Activated T-helper 17 cell treated with anti-CD3 and anti-CD28 coated beads, Interleukin-2, amount 50 U/mL, for 72 hours (primary cell): ENCODE measurements at places on chromosomes 5 and 9.

DNA sequence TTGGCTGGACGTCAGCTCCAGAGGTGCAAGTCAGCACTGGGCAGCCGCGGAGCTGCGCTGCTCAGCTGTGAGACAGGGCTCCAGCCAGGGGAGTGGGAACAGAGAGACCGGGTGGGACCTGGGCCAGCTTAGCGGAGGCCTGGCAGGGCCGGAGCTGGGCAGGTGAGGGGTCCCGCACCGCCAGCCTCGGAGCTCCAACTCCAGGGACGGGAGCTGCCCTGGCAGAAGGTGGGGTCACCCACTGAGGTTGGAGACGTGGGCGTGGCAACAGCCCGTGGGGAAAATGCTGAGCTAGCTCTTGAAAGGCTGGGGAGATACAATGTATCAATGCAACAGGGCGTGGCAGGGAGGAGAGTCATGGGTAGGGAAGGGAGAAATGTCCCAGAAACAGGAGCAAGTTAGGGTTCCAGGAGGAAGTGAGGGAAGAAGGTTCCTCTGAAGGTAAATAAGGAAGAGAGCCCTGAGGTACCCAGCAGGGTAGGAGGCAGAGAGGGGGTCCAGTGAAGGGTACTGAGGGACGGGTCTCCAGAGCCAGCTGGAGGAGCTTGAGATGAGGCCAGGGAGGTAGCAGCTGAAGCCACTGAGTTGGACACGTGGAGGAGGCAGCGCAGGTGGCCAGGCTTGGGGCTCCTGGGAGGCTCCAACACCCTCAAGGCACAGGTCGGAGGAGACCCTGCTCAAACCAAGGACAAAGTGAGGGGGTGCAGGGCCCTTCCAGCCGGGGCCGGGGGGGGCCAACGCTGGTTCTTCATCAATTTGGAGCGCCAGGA is 736 bp upstream of the NKD2 start:
- no peak for ATAC-seq

DNA sequence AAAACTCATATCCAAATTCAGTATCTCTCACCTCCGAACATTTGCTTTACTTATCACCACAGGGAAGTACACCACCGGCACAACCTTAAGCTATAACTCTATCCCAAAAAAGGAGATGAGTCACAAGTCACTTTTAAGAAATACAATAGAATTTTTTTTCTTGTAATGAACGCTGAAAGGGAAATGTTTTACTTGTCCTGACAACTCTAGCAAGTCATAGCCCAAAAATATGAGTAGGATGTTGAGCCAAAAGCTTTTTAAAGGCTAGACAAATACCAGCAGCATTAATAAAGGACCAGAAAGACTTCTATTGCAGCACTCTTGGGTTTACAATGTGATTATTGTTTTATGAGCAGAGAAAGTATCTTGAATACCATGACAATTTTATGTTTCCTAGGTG is 147.3 kb upstream of the FST start:
- ATAC-seq = no peak

GRCh38 chr5:109654455-109654854 is 35.3 kb upstream of the MAN2A1 start:
- ATAC-seq = peak; percentile 78

DNA sequence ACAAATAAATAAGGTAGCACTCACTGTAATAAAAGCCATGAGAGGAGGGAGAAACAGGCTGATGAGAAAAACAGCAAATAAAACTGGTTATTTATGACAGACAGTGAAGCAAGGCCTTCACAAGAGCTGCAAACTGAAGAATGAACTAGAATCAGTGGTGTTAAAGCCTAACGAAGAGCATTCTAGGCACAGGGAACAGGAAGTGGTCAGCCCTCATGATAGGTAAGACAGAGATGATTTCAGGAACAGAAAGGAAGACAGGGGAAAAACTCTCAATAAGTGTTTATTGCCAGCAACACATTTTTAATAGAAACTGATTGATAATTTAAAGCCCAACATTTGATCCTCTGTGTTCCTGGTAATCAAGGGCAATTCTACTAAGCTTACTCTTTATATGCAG is 124.5 kb downstream of the EDIL3 start:
- no peak for ATAC-seq

DNA sequence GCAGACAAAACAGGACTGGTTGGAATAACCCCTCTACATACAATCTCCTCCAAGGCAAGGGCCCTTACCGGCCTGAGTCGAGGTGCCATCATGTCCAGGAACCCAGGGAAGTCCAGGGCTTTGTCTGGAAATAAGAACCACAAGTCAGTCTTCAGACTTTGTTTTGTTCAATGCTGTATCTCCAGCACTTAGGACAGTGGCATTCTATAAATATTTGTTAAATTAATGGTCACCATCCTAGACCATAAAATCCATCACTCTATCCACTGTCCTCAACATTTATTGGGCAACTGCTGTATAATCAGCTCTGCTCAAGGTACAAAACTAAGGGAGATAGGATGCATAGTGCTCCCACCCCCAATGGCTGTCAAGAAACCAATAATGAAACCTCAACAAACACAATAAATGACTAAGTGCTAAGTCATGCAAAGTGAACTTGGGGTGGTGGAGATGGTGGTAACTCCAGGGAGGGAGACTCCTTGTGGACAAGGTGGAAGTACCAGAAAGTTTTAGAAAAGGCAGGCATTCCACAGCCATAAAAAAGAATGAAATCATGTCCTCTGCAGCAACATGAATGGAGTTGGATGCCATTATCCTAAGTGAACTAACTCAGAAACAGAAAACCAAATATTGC is 5.0 kb downstream of the RELL2 start:
- ATAC-seq = peak; percentile 75

- ATAC-seq = no peak
Observed at GRCh38 chr5:1771149-1772065, 28.2 kb downstream of the MRPL36 start.

GRCh38 chr9:71683598-71684235 is 84.6 kb downstream of the CEMIP2 start:
- ATAC-seq = peak; percentile 50

DNA sequence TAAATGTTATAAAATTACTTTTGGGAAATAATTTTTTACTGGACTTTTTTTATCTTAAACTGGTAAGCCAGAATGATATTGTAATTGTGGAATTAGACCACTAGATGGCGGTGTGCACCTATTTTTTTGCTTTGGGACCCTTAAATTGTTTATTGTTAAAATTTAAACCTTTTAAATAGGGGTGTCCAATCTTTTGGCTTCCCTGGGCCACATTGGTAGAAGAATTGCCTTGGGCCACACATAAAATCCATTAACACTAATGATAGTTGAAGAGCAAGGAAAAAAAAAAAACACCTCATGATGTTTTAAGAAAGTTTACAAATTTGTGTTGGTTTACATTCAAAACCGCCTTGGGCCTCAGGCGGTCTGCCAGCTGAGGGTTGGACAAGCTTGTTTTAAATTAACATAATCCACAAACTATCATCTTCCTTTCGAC is 28.4 kb upstream of the GADD45G start:
- no peak for ATAC-seq

DNA sequence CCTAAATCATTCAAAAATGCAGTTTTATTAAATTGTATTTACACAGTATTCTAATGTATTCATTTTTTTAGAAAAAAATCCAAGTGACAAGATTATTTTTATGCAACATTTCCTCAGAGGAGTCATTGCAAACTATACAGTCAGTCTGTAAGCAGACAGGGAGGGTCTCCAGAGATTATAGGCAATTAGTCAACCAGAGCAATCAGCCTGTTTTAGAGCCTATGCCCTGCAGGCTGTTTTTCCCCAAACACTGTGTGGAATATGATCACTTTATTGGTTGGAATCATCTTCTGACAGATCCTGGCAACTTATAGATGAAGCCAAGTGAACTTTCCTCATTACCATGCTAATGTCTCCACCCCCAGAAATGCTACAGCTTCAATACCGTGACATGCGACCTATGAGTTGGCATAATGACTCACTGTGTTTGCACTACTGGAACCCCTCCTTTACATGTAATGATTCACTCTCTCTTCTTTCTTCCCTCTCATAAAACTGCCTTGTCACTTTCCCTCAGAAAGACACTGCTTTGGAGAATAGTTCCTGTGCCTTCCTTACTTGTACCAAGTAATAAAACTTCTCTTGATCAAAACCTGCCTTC is 577.7 kb upstream of the FTMT start:
- no peak for ATAC-seq

DNA sequence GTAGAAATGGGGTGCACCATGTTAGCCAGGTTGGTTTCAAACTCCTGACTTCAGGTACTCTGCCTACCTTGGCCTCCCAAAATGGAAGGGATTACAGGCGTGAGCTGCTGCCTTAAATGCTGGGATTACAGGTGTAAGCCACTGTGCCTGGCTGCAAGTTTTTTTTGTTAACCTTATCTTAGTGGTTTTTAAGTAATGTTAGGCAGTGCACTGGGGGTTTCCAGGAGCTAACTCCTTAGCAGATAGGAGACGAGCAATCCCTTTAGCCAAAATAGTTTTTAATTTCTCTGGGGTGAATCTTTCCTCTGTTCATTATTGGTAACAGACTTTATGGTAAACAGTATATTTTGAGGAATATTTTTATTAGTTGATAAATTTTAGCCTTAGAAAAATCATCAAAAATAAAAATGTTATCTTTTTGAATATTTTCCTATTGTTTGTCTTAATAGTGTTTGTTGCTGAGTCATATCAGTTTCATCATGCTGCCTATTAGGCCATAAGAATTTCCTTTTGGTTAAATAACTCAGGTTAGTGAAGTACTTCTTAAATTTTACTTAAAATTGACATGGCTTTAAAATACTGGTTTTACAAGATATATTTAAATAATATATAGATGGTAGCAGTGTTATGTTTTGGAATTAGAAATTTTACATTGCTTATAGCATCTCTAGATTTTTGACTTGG is 37.9 kb downstream of the LMNB1 start:
- no peak for ATAC-seq

DNA sequence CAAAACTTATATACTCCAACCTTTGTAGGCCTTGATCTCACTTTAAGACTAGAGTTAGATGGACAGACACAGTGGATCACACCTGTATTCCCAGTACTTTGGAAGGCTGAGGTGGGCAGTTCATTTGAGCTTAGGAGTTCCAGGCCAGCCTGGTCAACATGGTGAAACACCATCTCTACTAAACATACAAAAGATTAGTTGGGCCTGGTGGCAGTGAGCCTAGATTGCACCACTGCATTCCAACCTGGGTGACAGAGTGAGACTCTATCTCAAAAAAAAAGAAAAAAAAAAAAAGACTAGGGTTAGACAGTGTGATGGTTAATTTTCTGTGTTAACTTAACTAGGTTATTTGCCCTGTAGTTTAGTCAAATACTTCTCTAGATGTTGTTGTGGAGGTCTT is 74.1 kb downstream of the CFAP95 start:
- no peak for ATAC-seq

DNA sequence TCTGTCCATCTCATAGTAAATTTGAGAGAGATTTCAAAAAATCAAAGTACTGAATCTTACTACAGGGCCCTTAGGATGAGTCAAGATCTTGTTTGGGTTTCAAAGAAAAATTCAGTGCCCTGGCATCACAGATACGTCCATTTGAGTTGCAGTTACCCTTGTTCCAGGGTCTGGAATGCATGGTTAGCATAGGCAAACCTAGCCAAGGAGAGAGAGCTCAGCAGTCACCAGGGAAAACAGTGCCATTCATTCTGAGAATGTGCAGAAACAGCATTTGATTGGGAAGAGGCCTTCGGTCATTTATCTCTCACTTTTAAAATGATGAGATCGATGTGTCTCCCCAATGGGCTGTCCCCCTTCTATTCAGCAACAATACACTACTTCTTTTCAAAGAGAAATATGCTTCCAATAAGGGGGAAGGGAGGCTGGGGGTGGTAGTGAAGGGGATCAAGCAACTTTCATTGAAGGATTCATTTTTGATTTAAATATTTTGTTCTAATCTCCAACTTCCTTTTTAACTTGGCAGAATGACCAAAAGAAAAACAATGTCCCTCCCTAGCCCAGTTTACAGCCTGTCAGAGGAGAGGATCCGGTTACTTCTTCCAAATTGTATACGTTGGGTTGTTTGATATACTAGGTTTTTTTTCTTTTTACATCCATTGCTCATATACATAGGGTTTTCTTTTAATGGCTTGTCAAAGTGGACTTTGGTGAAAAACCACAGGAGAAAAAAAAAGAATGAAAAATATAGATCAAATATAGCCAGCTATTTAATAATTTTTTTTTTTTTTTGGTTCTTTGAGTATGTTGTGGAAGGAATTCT is 491.1 kb downstream of the CCDC171 start:
- ATAC-seq = no peak

GRCh38 chr5:96265487-96265886 is 167.6 kb downstream of the PCSK1 start:
- peak; percentile 52 for ATAC-seq

- no peak for ATAC-seq
Observed at GRCh38 chr9:19940811-19941535, 152.1 kb upstream of the SLC24A2 start.

DNA sequence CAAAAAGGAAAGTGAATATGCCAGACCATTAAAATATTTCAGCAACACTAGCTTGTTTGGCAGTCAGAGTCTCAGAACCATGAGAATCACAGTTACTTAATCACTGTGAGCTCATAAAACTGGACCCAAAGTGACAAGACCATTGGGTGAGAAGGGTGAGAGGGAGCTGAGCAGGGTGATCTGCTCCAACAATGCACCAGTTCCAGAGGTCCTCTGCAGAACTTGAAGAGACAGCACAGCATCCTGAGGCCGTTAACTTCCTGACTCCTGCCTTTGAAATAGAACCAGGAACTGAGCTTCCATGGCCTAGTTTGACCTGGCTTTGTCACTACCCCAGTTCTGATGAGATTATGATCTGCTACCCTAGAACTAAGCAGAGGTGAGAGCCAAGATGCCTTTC is 57.4 kb downstream of the NFIB start:
- no peak for ATAC-seq

DNA sequence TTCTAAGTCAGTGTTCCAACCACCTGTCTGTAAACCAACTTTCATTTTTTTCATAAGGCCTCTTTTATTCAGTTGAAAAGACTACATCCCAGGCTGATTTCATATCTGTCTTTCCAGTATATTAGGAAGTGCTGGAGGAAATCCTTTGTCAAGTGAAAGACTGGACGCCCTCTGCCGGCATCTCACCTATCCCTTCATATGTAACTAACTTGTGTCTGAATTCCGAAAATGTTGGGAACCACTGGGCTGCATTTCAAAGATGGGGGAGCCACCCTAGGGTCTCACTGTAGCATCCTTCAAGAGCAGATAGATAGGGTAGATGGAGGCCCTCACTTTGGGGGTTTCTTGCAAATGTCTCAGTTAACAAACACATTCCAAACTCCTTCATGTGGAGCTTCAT is 569.8 kb downstream of the CTNND2 start:
- no peak for ATAC-seq
